ENCODE measurements at places on chromosomes 6 and 20. TPM values are rescaled to one million over a fixed set of nuclear protein-coding genes. Genes with fewer than 3 reads are reported as not detected.

THEMIS gene
- total RNA-seq = 0.13 TPM

PAX1 gene
- total RNA-seq = not detected

CST5 gene
- total RNA-seq = not detected

KCNK16 gene
- not detected for total RNA-seq

CCM2L gene
- 8.5 TPM for total RNA-seq

METTL24 gene
- 0.91 TPM for total RNA-seq

SASH1 gene
- total RNA-seq = 35.8 TPM

PBOV1 gene
- total RNA-seq = not detected

BPIFA1 gene
- total RNA-seq = not detected

VNN1 gene
- total RNA-seq = 1.7 TPM

SMLR1 gene
- not detected for total RNA-seq

BHLHE23 gene
- total RNA-seq = not detected

FAM83D gene
- total RNA-seq = 0.35 TPM

ZDHHC14 gene
- 9.4 TPM for total RNA-seq

OR2H2 gene
- total RNA-seq = not detected

SNAI1 gene
- 0.81 TPM for total RNA-seq

BANF2 gene
- not detected for total RNA-seq

NOX3 gene
- total RNA-seq = not detected

EBF4 gene
- total RNA-seq = 2.9 TPM

TXLNB gene
- 125 TPM for total RNA-seq

VIP gene
- 0.13 TPM for total RNA-seq

PKHD1 gene
- total RNA-seq = not detected

BMP7 gene
- 23.2 TPM for total RNA-seq

MYBL2 gene
- 0.78 TPM for total RNA-seq

CPNE5 gene
- 10.0 TPM for total RNA-seq

THBD gene
- total RNA-seq = 11.8 TPM

DSE gene
- total RNA-seq = 10.2 TPM

UNC5CL gene
- total RNA-seq = 0.40 TPM

TFAP2A gene
- 0.51 TPM for total RNA-seq

RAB44 gene
- not detected for total RNA-seq

KHDC1L gene
- total RNA-seq = not detected

FHL5 gene
- 7.2 TPM for total RNA-seq
